ENCODE measurements at places on chromosomes 16 and 17.
A peak's percentile ranks its signal among the peaks of the same experiment; 100 is the strongest.

DNA sequence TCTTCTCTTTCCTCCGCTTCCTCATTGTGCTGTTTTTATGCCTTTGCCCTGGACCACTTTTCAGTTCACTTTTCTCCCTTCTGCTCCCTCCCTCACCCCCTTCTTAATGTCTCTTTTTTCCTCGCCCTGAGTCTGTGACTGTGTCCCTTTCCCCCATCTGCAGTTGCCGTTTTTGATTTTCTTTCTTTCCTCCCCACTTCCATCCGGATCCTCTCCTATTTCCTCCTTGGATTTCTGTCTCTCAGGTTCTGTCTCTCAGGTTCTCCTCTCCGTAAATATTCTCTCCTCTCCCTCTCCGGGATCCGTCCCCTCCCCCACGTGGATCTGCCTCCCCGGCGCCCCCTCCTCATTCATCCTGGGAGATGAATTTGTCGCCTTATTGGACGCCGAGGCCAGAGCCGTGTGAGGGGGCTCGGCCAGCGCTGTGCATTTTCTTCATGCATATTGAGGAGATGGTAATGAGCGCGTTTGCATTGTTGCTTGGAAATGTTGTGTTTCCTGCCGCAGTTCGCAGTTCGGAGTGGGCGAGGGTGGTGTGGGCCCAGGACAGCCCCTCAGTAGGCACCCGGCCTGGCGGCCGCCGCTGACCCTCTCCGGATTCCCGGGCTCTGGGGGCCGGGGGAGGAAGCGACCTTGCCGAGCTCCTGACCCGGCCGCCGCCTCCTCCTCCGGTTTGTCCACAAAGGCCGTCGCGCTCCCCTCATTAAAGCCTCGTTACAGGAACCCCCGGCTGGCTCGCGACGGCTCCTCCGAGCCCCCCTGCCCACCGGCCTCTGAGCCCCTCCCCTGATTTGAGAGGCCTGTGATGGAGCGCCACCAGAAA lies 4.5 kb upstream of the IRX3 start:
- DNase-seq = peak; percentile 29

- no peak for DNase-seq
These were observed 399.1 kb upstream of the CDH5 start for GRCh38 chr16:65967376-65967775.

GRCh38 chr17:69876757-69877156 lies 198.3 kb upstream of the KCNJ16 start:
- no peak for DNase-seq

- DNase-seq = no peak
These were observed 44.0 kb downstream of the ANKRD11 start for GRCh38 chr16:89446136-89446974.

DNA sequence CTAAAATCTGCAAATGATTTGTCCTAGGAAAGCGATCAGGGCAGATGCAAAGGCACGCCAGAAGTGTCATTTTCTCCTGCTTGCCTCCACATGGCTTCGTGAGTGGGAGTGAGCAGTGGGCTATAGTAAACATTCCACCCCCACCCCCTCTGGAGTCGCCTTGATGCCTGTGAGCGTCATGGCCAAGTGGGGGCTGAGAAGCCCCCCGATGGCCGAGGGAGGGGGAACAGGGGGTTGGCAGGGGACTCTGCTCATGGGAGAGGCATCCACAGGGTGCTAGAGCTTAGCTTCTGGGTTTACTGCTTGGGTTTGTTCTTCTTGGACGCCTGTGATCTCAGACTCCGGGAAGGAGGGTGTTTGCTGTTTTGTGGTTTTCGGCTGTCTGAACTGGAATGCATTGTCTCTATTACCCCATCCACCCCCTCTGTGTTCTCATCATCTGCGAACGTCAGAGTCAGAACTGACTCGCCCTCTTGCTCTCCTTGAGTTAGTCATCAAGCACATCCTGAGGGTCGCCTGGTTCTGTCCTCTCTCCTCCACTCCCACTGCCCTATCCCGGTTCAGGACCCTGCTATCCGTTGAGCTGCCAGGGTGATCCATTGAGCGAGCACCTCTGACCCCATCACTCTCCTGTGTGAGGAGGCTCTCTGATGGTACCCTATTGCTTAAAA lies 15.4 kb downstream of the TNS4 start:
- no peak for DNase-seq

- DNase-seq = no peak
These were observed 57.2 kb downstream of the NUP88 start for GRCh38 chr17:5362162-5362811.

GRCh38 chr16:59192551-59193199 lies 458.6 kb upstream of the GOT2 start:
- DNase-seq = peak; percentile 40

DNA sequence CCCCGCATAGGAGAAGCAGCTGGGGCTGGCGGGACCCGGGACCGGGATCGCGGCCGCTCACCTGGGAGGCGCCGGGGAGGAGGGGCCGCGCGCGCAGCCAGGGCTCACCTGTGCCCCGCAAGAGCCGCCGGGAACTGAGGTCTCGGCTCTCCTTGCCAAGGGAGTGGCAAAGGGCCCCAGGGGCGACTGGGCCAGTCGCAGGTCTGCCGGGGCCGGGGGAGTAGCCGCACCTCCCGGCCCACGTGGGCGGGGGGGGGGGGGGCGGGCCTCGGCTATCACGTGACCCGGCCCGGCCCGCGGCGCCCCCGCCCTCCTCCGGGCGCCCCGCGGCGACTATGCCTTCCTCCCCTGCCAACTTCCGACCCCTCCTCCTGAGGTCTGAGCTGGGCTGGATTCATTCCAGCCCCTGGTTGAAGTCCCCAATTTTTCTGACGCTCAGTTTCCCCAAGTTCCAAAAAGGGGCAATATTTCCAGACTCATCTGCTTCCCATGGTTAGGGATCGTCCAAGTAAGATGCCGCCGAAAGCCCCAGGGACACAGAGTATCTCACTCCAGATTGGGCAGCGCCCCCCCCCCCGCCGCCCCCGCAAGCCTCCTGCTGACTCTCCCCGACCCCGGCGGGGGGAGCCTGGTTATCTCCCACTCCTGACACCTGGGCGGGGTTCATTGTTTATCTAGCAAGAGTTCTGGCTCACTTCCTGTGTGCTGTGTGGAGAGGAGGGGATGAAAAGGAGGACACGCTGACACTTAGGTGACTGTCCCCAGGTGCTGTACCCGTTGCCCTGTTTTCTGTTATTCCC lies at the start of gene TMC6:
Gene TMC6, minus strand, starts transcription at position 205 of the 800 bp plus-strand sequence. CDS start 1,923 bp downstream, outside the sequence.
- peak; percentile 48 for DNase-seq

DNA sequence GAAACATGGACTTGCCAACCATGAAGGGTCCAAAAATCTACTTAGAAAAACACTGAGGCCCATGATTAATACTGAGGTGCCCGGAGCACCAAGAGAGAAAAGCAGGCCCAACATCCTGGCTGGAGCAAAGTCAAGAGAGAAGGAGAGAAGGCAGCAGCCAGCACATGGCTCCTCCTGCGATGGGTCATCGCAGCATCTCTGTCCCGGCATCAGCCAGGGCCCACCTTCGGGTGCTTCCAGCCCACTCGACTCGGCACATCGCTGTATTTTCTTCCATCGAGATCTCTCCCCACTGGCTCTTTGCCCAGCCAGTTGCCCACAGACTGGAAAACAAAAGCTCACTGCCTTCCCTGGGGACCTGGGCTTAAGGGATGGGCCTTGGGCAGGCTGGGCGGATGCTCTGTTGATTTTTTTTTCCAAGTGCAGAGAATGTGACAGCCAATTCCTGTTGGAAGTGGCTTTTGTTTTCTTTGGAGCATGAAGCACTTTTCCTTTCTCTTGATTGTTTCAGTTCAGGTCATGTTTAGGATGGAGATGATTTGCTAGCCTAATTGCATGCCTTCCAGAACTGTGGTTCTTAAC lies 58.1 kb downstream of the CYB5B start:
- no peak for DNase-seq

GRCh38 chr17:67746704-67747571 lies 29.2 kb downstream of the NOL11 start:
- DNase-seq = no peak

GRCh38 chr16:87951552-87952538 lies 611 bp downstream of the BANP start:
- DNase-seq = peak; percentile 38

GRCh38 chr17:11601661-11602060 lies 3.4 kb downstream of the DNAH9 start:
- no peak for DNase-seq

GRCh38 chr16:14445937-14446715 lies 183.9 kb downstream of the PARN start:
- no peak for DNase-seq

GRCh38 chr17:30961209-30962188 lies 9.3 kb upstream of the RNF135 start:
- no peak for DNase-seq

DNA sequence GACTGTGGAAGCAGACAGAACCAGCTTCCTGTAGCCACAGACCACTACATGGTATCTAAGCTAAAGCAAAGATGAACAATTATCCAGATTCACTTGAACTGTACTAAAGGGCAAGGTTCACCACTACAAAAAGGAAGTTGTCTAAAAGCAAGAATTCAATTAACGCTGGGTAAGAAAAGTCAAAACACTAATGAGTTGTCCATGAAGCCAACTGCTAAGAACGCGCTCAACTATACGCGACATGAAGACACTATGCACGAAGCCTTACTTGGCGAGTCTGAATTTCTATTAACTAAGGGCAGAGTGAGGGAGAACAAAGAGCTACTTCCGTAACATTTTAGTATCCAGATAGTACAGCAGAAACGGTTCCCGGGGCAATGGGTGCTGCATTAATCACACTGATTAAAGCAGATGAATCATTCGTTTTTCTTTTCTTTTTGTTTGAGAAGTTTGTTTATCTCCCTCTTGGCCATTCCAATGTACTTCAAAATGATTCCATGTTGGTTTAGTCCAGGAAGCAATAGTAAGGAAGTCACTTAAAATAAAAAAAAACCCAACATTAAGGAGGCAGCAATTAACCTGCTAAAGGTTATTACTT lies 2.8 kb upstream of the RPS15A start:
- no peak for DNase-seq

GRCh38 chr16:30904114-30904780 lies 7.8 kb downstream of the CTF1 start:
- no peak for DNase-seq

DNA sequence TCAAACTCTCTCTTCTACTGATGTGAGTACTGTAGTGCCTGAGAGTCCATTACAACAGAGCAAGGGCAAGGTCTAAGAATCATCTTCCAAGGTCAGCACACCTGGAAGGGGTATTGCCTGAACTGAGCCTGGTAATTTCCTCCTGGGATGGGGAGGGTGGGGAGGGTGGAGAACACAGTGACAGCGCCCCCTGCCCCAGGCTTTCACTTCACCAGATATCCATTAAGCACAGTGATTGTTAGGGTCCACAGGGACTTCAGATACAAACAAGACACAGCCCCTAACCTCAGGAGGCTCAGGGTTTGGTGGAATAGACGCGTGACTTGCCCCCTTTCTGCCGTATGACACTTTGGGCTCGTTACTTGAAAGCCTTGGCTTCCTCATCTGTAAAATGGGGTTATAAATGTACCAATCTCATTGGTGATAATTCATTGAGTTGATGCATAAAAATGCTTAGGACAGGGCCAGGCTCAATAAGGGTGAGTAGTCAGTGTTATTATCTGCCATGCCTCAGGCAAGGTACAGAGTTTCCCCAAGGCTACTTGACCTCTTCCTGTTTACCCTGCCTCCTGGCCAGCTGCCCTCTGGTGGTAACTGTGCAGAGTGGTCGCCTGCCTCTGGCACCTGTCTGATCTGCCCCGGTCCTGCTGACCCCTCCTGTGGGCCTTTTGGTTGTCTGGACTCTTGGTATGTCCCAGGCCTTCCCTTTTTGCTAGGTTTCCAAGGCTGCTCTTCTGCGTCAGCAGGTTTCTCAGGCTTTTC lies 13.1 kb upstream of the BRD7 start:
- no peak for DNase-seq

DNA sequence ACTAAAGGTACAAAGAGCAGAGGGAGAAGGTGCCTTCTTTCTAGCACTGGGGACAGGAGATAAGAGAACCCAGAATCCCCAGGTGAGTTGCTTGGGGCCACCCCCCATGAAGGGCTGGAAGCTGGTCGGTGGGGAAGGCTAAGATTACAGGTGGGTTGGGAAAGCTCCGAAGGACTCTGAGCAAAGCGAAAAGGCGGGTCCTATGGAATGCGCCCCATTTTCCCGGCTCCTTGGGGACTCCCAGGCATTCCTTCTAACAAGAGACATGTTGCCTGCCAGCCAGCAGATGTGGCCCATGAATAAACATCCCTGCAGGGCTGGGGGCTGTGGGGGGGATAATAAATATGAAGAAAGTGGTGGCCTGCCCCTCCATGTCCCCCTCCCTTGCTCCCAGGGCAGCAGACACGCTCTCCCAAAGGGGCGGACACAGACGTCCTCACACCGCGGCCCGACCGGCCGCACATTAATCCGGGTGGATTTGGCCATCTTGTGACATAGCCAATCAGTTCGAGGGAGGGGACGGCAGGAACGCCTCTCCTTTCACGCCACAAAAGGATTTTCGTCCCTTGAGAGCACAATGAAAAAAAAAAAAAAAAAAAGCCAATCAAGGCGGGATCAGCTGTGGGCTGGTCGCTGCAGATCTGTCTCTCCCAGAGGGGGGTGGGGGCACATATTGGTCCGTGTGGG lies 98.5 kb downstream of the SOX9 start:
- DNase-seq = peak; percentile 85

- peak; percentile 87 for DNase-seq
These were observed 893 bp downstream of the POLR3E start for GRCh38 chr16:22297871-22298733.

GRCh38 chr17:55743103-55743679 lies 7.7 kb upstream of the PCTP start:
- DNase-seq = no peak

DNA sequence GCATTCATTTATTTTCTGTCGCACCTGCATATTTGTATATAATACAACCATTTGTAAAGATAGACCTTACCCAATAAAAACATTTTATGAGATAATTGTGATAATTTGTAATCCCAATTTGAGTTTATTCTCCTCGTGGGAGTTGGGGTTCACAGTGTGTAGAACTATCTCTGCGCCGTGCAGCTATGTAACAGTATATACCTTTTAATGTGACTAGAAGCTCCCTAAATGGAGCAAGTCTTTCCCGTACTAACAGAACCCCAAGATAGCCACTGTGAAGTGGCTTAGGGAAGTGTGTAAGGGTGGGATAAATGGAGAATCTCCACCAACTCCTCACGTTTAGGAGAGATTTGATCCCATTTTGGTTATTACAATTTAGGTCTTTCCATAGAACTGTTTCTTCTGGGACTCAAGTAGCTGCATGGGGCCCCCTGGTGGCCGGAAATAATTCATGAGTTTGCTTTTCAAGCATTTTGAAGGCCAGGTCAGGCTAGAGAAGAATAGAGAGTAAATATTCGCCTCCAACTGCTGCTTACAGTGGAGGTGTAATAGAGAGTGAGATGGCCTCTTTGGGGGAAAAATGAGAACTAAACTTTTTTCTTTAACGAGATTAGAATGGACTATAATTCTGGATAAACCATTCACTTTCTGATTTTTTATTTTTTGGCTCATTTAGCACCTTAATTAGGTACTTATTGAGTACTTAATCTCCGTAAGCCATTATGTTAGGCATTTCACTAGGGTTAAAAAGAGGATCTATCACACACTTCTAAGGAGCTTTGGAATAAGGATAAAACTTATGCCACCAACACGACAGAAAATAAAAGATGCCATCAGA lies 4.5 kb downstream of the TMEM100 start:
- DNase-seq = peak; percentile 75

GRCh38 chr17:76268991-76269981 lies 4.1 kb downstream of the UBALD2 start:
- DNase-seq = no peak
